ENCODE measurements at places on chromosomes 7 and 10.

DNA sequence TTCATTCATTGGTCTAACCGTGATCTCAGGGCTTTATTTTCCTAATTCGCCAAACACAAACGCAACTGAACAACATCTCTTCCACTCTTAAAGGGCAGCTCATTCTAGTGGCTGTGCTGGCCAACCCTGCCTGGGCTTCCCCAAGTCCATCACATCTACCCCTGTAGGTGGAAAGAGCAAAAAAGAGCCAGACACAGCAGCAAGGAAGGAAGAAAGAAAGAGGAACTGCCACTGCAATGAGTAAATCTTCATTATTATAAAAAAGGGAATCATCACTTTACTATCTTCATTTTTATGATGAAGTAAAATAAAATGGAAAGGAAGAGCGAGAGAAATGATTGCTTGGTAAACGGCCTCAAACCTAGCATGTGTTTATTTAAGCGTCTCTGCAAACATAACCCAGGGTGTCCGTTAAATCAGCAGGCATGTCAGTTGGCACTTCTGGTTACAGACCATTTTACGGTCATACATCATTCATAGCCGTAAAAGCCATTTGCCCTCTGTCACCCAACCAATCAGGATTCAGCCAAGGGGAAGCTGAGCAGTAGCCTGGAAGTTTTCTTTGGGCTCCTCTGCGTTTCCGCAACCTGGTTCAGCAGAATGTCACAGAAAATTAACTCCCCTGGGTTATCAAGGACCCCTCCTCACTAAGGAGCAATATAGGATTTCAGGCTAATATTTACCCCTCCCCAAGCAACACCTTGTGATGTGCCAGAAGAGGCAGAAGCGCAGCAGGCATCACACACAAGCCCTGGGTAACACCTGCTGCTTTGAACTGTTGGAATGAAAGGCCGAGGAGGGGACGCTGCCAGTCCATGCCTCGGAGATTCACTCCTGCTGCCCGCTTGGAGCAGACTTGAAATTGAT lies 234.0 kb downstream of the SNX10 start:
- no peak for DNase-seq

DNA sequence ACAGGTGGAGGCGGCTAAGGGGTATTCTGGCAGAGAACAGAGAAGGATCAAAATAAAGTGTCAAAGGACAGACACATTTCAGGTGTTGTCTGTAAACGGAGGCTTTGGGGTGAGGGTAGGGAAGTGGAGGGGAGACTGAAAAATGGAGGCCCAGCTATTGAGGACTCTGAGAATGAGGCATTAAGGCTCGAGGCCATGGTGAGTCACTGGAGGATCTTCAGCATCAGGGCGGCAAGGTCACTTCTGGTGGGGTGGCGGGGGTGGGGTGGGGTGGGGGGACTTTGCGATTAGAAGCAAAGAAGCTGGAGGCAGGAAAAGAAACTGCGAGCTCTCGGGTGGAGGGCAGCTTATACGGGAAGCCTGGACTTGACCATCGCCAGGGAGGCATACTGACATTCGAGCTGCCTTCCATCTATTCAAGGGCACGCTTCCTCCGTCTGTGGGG lies 58.4 kb upstream of the PCGF5 start:
- no peak for DNase-seq

GRCh38 chr7:157703131-157703530 lies 366.3 kb downstream of the DNAJB6 start:
- no peak for DNase-seq

DNA sequence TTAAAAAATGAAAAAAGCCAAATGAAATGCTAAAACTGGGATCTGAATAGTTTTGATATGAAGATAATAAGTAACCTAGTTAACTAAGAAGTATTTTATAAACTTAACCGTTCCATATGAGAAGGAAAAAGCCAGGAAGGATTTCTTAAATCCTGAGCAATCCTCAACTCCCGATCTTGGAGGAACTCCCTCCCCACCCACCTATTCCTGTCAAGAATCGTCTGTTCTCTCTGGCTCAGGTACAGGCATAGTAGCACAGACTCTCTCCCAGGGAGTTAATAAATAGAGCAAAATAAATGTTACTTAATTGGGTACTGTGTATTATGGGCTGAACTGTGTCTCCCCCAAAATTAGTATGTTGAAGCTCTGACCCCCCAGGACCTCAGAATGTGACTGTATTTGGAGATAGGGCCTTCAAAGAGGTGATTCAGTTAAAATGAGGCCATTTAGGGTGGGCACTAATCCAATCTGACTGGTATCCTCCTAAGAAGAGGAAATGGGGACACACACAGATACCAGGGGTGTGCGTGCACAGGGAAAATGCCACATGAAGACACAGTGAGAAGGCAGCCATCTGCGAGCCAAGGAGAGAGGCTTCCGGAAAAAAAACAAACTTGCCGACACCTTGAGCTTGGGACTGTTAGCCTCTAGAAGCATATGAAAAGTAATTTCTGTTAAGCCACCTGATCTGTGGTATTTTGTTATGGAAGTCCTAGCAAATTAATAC lies 28.7 kb downstream of the PUS7 start:
- no peak for DNase-seq

DNA sequence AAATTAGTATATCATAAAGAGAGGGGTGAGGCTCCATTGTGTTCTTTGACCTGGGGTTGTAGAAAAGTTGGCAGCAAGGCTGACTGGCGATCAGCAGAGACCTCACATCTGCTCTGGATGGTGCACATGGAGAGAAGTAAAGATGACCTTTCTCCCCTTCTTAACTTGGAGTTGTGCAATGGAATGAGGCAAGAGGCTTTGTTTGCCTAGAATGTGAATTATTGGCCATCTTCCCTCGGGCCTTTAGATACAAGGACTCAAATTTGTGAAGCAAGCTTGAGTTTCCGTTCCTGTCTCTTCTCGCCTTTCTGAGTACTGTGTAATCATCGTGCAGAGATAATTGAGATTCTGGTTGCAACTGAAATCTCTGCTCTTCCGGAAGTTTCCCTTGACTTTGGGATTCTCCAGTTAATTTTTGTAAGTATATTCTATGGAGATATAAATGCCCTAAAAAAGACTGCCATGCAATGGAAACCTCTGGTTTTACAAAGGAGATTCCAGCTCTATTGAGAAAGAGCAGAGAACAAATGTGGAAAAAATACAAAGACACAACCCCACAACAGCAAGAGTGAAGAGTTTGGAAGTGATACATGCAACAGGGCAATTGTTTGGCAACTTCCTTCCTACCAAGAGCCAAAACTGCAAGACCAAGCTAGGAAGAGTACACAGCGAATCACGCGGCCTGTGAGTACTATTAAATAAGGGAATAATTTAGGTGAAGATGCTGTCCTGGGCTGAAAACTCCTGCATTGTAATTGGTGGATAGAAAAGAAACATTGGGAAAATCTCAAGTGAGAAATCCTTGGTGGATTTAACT lies 542.3 kb upstream of the NRP1 start:
- no peak for DNase-seq

DNA sequence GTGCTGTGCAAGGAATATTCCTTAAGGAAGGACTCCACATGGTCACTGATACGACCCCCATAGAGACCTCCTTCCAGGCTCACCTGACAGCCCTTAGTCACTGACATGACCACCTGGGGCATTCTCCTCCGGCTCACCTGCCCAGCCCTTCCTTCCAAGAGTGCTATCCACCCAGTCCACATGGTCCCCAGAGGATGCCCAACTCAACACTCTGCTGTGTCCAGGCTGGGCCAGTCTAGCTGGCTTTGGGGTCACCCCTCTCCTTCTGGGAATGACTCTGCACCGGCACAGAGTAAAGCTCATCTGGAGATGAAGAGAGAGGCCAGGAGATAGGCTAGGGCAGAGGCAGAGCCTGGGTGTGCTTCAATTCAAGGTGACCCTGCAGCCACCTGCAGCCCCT lies 300.8 kb downstream of the TNS3 start:
- no peak for DNase-seq
